ENCODE measurements at places on chromosomes 7 and 10.
A peak's percentile ranks its signal among the peaks of the same experiment; 100 is the strongest.

- no peak for DNase-seq
Observed at GRCh38 chr7:106140406-106141173, 28.5 kb upstream of the SYPL1 start.

DNA sequence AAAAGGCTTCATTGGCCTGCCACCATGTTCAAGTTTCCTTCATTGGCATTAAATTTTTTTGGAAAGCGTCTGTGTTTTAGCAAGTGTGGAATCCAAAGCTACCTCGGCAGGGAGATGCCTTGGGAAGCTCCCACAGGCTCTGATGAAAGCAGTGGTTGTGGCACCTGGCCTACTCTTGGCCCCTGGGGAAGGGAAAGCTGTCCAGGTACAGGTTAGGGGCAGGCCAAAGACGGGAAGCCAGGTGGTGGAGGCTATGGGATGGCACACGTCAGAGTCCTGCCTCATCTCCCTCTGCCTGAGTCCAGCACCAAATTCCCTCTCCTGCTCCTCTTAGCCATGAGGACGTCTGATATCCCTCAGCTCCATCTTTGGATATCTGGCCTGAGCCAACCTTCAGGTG, 49.7 kb downstream of the C10orf120 start:
- no peak for DNase-seq

DNA sequence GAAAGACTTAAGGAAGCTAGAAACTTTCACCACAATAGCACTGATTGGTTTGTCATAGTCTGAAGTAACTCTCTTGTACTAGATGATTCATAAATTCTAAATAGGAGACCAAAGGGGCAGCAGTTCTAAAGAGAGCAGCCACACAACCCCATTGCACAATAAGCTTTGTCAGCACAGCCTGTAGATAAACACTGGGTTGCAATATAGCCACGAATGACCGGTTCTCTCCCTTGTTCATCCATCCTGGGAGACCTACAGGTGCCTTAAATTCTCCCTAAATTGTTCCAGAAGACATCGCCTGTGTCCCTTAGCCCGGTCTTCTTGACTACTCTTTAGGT, 167.0 kb downstream of the SNX13 start:
- no peak for DNase-seq

- DNase-seq, result no peak
Observed at GRCh38 chr7:82360591-82361368, 82.8 kb downstream of the CACNA2D1 start.

DNA sequence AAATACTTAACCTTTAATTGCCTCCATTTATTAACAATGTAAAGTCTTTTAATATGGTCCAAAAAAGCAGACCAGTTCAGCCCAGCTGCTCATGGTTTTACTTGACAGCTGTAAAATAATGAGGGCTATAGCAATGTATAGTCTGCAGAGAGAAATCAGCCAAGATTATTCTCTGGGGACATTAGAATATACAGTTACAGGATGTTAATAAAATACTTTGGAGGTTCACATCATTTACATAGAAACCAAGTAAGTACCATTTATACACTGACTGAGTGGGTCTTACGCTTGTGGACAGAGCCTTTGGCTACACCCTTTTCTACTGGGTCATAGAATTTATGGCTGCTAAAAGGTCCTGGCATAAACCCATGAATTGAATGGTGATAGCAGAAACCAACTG, 340.7 kb upstream of the CELF2 start:
- DNase-seq, result no peak

- DNase-seq, result no peak
Observed at GRCh38 chr7:158816271-158816670, 13.0 kb downstream of the ESYT2 start.

GRCh38 chr10:102407425-102408130, 11.0 kb downstream of the PSD start:
- DNase-seq, result no peak

- DNase-seq, result no peak
Observed at GRCh38 chr10:88379575-88379974, 203.5 kb downstream of the RNLS start.

- no peak for DNase-seq
Observed at GRCh38 chr7:110001254-110001938, 1089.5 kb upstream of the LRRN3 start.

- DNase-seq, result no peak
Observed at GRCh38 chr10:123564631-123565030, 101.5 kb upstream of the GPR26 start.

DNA sequence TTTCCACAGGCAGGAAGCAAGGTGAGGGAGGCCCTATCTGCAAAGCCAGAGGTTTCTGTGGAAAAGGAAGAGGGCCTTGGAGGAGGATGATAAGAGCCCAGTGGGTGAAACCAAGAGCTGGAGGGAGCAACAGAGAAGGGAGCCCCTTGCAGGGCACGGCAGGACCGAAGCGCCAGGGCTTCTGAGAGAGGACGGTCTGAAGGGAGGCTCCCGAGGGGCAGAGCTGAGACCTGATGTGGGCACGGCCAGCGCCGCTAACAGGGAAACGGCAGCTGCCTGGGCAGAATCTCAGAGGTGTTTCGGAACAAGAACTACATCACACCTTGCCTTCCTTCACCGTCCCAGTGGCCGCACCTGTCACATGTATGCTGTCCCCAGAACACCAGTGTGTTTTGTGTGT, 144.3 kb upstream of the ADARB2 start:
- DNase-seq, result no peak

DNA sequence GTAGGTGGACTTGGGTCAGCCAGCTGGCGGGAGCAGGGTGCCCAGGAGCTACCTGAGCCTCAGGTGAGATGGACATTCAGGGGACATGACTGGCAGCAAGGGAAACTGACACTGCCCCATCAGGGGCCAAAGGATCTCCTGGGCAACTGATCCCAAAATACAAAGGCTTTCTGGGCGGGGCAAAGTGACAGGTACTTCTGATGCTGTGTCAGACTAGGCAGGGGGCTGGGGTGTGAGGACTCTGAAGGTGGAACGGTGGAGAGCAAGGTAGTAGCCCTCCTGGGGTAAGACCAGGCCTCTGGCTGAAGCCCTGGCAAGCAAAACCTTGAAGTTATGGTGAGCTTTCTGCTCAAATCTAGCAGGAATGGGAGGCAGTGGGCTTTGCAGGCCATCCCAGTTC, 4.4 kb downstream of the OPN4 start:
- no peak for DNase-seq

- no peak for DNase-seq
Observed at GRCh38 chr7:106737202-106737562, 76.2 kb upstream of the CCDC71L start.

GRCh38 chr7:96300986-96301385, 20.9 kb downstream of the SLC25A13 start:
- no peak for DNase-seq

DNA sequence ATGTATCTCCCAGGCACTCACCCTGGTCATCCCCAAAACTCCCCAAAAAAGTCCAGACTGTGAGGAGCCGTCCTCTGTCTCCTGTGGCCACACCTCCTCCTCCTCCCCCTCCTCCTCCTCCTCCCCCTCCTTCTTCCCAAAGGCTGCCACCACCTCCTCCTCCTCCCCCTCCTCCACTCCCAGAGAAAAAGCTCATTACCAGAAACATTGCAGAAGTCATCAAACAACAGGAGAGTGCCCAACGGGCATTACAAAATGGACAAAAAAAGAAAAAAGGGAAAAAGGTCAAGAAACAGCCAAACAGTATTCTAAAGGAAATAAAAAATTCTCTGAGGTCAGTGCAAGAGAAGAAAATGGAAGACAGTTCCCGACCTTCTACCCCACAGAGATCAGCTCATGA, 7.1 kb downstream of the LMOD2 start:
- DNase-seq, result no peak

GRCh38 chr10:126889421-126889820, 15.8 kb upstream of the DOCK1 start:
- DNase-seq, result no peak

DNA sequence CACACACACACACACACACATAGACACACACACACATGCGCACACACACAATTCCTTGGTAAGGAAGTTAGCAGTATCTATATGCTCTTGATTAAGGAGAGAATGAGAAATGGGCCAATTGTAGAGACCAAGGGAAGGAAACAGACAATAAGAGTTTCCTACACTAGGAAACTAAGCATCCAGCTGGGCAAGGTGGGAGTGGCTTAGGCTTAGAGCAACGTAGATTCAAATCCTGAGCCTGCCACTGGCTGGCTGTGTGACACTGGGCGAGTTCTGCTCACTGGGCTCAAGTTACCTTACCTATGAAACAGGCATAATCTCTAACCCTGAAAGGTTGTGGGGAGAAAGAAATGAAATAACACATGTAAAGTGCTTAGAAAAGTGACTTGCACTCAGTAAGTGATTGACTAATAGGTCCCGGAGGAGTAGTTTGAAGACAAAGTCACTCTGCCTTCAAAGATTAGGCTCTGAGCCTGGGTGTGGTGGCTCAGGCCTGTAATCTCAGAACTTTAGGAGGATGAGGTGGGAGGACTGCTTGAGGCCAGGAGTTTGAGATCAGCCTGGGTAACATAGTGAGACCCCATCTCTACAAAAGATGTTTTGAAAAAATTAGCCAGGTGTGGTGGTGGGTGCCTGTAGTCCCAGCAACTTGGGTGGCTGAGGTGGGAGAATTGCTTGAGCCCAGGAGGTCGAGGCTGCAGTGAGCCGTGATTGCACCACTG, 701.4 kb downstream of the PARD3 start:
- no peak for DNase-seq

GRCh38 chr10:110410329-110411046, 87.2 kb upstream of the DUSP5 start:
- no peak for DNase-seq

GRCh38 chr7:157767506-157768197, 430.8 kb downstream of the DNAJB6 start:
- DNase-seq, result no peak

- DNase-seq, result no peak
Observed at GRCh38 chr7:55140941-55141278, 122.1 kb downstream of the EGFR start.

- peak; percentile 37 for DNase-seq
Observed at GRCh38 chr7:92836489-92836999, at the start of gene CDK6. CDK6 (minus strand) TSS chr7:92836573; CDS start chr7:92833323, 3,250 bp downstream.

GRCh38 chr7:35348611-35349400, 94.9 kb upstream of the TBX20 start:
- DNase-seq, result no peak

- DNase-seq, result no peak
Observed at GRCh38 chr7:27614095-27614494, 48.6 kb downstream of the HIBADH start.

GRCh38 chr10:34744590-34744989, 70.5 kb downstream of the PARD3 start:
- DNase-seq, result no peak

DNA sequence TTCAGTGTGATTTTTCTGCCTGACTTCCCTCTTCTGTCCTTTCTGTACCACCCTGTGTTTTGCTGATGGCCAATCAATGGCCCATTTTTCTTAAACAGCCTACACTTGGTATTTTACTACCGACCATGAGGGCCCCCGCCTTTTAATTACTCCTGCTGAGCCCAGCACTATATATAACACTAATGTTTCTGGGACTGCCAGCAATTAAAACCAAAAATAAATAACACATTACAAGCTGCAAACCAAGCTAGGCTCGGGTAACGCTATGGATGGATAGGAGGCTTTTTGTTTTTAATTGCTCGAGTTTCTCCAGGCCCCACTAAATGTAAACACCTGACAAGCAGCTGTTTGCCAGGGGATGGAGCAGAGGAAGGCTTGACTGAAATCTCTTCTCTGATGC, 915.4 kb upstream of the AUTS2 start:
- DNase-seq, result no peak

GRCh38 chr7:42233171-42233570, 3.8 kb downstream of the GLI3 start:
- no peak for DNase-seq

- DNase-seq, result no peak
Observed at GRCh38 chr7:99428972-99429566, 9.5 kb downstream of the PTCD1 start.

DNA sequence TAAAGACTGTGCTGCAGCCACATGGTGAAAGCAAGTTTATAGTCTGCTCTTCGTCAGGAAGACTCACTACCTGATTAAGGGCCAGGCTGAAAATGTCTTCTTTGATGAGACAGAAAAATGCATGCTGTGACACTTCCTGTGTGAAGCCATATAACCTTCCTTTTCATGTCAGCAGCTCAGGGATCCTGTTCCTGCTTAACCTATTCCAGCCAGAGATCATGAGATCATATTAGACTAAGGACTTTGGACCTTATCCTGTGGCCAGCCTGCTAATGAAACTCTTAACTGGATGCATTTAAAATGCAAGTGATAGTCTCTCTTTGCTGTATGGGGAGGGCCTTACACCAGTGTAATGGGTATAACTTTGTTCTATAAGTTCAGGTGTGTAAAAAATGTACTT, 165.2 kb downstream of the PTEN start:
- DNase-seq, result no peak

GRCh38 chr7:30543813-30544525, 39.3 kb upstream of the GGCT start:
- no peak for DNase-seq

DNA sequence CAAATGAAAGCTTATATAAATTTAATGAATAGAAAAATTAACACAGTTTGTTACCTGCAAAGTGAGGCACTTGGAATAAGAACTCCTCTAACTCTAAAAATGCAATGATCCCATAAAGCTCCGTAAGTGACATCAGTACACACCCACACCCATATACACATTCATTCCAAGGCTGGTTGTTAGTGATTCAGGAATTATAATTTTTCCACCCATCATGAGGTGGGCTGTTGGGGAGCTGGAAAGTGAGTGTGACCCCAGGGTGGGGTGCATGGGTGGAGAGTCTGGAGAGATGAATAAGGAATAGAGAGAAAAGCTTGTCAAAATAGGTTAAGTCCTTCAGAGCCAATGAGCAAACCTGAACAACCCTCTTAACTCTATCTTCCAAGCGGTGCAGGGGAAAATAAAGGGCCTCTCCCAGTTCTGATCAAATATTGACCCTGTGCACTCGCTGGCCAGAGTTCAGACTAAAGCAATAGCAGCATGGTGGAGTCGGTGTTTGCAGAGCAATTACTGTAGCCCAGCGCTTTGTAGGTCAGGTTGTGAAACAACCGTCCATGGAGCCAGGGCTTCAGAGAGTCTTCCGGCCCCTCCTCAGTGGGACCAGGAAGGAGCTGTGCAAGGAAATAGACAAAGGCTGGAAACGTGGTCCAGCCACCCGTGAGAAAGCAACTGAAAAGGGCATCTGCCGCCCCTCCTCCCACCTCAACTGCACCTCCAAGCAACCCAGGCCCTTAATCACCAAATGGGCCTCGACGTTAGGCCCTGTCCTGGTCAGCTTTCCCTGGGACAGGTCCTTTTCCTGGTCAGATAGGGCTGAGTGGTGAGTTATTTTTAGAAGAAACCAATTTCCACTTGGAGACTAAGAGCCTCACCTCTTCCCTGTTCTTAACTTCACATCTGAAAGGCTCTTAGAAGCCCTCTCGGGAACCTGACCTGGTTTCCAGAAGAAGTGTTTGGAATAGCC, 61.2 kb downstream of the SH3PXD2A start:
- DNase-seq, result no peak

DNA sequence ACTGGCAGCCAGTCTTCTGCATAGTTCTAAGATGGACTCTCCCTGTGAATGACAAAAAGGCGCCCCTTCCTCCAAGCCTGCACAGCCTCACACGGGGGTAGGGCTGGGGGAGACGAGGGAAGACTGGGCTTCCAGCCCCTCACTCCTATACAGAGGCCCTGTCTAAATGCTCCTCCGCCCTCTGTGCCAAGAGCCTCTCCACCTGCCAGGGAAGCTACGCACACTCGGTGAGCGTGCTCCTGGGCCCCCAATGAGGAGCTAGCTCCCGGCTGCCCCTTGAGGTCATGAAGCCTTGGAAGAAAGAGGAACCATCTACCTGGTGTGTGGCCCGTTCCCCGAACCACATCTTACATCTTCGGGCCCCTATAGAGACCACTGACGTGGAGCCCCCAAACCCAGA, 54.8 kb downstream of the CRTAC1 start:
- DNase-seq, result no peak

- DNase-seq, result no peak
Observed at GRCh38 chr7:115435178-115435577, 513.3 kb downstream of the MDFIC start.

All from stimulated activated CD8-positive, alpha-beta memory T cell treated with anti-CD3 and anti-CD28 coated beads, Interleukin-7, amount 100 ng/mL, for 24 hours (primary cell).